Activated CD4-positive, alpha-beta T cell treated with anti-CD3 and anti-CD28 coated beads, Interleukin-2, amount 50 U/mL, for 1 hour (primary cell): ENCODE measurements at places on chromosomes 1 and 21.

DNA sequence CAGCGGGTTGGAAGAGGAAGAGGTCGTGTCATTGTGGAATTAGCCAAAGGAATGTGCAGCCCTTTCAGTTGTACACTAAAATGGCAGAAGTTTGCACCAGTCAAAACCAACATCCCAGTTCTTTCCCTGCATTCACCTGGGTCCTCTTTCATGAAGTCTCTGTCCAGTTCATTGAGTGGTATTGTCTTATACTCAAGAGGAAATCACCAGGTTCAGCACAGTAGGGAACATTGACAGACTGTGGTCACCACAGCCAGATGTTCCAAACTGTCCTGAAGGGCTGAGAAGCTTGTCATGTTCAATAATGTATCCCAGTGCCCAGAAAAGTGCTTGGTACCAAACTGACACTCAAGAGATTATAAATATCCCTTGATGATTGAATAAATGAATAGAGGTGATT lies 131.6 kb downstream of the GLUL start:
- DNase-seq: no peak

GRCh38 chr1:247210062-247210375 lies 38.2 kb upstream of the ZNF124 start:
- no peak for DNase-seq

GRCh38 chr1:24216276-24217074 lies 29.4 kb upstream of the IFNLR1 start:
- DNase-seq: no peak

GRCh38 chr1:74222701-74223100 lies 12.5 kb upstream of the TNNI3K start:
- no peak for DNase-seq

DNA sequence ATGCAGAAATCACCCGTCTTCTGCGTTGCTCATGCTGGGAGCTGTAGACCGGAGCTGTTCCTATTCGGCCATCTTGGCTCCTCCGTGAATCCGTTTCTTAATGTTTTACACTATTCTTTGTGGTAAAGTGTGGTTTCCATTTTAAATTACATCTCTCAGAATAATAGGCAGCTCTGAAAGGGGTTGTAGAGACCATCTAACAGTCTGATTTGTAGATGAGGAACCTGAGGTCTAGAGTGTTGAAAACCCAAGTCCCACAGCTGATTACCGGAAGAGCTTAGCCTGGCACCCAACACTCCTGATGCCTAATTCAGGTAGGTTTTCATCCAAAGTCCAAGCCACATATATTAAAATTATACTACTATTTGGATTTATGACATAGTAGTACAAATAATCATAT lies 144.0 kb downstream of the LEPR start:
- no peak for DNase-seq

DNA sequence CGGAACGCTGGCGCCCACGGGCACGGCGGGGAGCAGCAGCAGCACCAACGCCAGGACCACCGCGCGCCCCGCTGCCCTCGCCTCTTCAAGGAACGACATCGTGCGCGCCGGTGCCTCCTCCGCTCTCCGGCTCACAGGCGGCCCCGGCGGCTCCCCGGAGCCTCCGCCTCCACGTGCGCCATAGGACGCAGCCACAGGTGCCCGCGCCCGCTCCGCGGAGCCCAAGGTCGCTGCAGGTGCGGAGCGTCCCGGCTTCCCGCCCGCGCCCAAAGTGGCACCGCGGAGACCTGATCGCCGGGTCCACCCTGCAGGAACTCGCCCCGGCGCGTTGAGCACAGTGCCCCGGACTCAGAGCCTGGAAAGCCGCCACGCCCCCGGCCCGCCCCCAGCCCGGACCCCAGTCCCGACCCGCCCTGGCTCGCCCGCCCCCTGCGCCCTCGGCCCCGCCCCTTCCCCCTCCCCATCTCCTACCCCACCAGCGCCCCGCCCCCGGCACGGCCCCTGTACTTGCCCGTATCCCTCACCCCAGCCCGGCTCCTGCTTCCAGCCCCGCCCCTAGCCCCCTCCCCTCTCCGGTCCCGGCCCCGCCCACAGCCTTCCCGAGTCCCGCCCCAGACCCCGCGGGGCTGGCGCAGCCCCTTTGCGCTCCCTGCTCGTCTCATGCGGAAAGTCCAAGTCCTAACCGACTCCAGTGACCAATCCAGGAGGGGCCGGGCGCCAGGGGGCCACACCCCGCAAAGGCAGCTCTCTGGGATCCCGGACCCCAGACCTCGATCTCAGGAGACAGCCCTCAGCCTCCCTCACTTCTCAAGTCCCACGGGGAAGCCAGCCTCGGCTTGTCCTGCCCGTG lies at the start of gene MEGF6:
Gene MEGF6, minus strand, starts transcription at position 339 of the 850 bp plus-strand sequence. Its CDS starts 240 bp downstream, at position 99.
- DNase-seq: peak; percentile 57

- no peak for DNase-seq
Observed at GRCh38 chr1:155038602-155039307, 5.1 kb downstream of the DCST1 start.

DNA sequence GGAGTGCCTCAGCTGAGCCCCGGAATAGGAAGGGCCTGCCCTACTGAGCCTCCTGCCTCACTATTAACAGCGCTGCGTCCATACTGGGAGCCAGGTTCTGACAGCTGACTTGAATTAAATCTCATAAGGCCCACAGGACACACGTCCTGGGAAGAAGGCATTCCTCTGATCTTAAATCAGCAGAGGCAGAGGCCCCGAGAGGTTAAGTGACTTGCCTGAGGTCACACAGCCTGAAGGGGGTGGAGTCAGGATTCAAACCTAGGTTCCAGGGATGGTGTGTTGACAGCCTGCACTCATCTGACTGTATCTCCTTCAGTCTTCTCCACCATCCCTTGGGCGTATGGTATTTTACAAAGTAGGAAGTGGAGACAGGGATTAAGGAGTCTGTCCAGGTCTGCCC lies 79.8 kb downstream of the AJAP1 start:
- DNase-seq: no peak

- no peak for DNase-seq
Observed at GRCh38 chr1:29880556-29880955, 644.2 kb downstream of the PTPRU start.

GRCh38 chr1:159869173-159869572 lies 6.7 kb upstream of the VSIG8 start:
- DNase-seq: no peak

GRCh38 chr21:14734191-14734590 lies 188.1 kb upstream of the SAMSN1 start:
- no peak for DNase-seq

- no peak for DNase-seq
Observed at GRCh38 chr1:94119306-94119705, 1.6 kb downstream of the ABCA4 start.

GRCh38 chr1:114456586-114456985 lies 54.4 kb downstream of the TRIM33 start:
- no peak for DNase-seq

DNA sequence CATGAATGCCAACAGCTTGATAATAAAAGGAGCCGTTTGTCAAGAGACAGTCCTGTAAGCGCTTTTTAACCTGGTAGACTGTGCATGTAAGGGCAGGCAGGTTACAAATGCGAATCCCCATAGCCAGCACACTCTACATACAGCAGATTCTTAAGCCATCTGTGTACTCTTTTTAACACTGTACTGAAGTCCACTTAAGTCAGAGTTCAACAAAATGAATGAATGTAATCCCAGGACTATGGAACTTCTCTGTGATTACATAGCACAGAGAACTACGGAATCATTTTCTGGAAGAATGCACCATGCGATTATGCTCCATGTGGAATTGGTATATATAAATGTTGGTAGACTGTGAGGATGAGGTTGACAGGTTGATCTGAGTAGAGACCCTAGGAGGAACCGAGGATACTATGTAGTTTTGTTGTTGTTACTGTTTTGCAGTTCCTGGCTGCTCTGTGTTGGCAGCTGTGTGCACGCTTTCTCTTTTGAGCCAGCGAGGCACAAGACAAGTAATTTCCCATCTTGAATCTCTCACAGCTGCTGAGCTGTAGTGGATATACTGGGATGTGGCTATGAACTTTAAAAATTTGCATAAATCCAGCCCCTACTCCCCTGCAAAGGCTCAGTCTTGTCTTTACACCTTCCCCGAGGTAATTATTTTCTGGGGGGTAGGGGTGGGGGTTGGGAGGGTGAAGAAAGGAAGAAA lies 21.9 kb downstream of the LRRC8D start:
- no peak for DNase-seq

DNA sequence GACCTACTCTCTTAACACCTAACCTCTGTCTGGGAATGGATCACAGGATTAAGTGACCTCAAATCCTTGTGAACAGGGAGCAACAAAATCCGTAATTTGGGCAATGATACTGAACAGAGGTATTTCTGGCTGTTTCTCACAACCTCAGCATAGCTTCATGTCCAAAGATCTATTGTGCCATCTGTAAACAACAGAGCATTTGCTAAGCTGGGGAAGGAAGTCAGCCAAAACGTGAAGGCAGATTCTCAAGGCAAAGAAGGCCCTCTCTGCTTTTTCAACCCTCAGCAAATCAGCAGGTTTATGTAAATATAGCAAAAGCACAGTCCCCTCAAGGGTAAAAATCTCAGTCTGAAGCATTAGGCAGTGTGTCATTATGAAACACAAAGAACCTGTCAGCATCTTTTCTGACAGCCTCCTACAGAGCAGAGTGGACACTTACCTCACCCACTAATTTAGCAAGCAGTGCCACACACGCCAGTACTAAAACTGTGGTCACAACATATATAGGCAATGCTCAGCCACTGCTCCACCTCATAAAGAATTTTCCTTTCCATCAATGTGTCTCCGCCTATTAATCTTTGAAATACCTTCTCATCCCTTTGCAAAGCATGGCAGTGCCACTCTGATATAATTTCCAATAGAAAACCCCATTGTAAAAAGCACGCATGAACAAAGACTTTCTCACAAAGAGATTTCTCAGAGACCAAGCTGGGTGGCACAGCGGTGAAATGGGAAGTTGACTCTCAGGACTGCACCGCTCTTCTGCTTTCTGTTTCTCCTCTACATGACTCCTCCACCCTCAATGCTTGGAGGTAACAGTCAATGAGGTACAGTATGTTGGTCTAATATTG lies 188.0 kb downstream of the RERE start:
- DNase-seq: no peak

DNA sequence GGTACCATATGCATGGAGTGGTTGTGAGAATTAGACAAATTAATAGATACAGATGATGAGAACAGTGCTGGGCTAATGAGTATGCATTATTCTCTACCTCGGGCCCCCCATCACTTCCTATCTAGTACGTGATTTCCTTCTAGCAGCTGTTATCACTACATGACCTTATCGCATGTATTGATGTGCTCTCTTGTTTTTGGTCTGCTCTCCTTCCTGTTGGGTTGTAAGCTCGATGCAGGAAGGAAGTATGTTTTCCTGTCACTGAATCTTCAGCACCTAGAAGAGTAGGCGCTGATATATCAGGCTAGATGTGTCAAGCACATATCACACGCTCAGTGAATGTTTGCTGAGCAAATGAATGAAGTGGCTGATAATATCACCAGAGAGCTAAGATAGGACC lies 43.9 kb upstream of the IFNAR2 start:
- no peak for DNase-seq

- no peak for DNase-seq
Observed at GRCh38 chr1:8717148-8717547, 100.3 kb downstream of the RERE start.

GRCh38 chr1:230701895-230702768 lies 11.8 kb downstream of the AGT start:
- no peak for DNase-seq

- no peak for DNase-seq
Observed at GRCh38 chr1:248421384-248421783, 18.5 kb downstream of the OR2T1 start.

- no peak for DNase-seq
Observed at GRCh38 chr1:116324411-116324810, 48.6 kb upstream of the ATP1A1 start.

GRCh38 chr1:160951443-160952128 lies 3.0 kb downstream of the ITLN2 start:
- DNase-seq: peak; percentile 73

- no peak for DNase-seq
Observed at GRCh38 chr1:96416701-96417444, 304.7 kb upstream of the PTBP2 start.

GRCh38 chr1:199859491-199859933 lies 168.0 kb upstream of the NR5A2 start:
- no peak for DNase-seq

GRCh38 chr1:169193191-169193850 lies 86.8 kb downstream of the ATP1B1 start:
- no peak for DNase-seq

GRCh38 chr1:58805716-58806571 lies 22.1 kb upstream of the JUN start:
- DNase-seq: no peak

- DNase-seq: peak; percentile 90
Observed at GRCh38 chr21:43810505-43811261, 21.3 kb downstream of the RRP1 start.

DNA sequence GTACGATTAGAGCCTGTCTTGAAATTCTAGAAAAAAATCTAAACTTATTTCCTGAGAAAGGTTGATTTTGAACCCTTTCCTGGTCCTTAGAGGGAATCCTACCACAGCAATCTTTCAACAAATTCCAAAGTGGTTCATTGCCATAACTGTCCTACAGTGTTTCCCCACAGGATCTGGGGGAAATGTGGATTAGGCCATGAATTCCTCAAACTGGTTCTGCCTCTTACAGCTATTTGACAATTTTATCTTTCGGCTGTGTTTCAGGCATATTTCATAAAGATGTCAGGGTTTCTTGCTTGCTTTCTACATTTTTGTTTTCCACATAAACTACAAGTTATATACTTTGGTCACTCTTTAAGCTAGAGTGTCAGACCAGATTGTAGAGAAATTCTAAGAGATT lies 544 bp upstream of the ZP4 start:
- no peak for DNase-seq

DNA sequence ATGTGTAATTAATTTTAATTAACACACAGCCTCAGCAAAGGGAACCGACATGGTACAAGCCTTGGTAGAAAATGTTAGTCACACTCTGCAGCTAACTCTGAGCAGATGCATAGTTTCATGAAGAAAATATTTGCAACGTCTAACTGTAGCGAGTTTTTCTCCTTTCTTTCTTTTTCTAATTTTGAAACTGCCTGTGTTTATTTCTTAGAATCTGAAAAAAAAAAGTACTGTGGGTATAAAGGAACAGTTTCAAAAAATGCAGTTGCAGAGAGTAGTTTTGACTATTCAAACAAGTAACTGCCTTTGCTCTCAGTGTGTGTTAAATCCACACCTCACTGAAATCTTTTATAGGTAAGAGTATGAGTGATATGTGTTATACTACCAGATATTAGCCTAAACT lies 149.9 kb upstream of the C1orf105 start:
- DNase-seq: no peak

GRCh38 chr1:2606396-2606880 lies 19.9 kb downstream of the PRXL2B start:
- no peak for DNase-seq

GRCh38 chr1:185442050-185442449 lies 125.0 kb upstream of the IVNS1ABP start:
- DNase-seq: no peak

GRCh38 chr1:163162381-163162914 lies 40.3 kb downstream of the RGS5 start:
- DNase-seq: no peak

- no peak for DNase-seq
Observed at GRCh38 chr21:40447016-40447415, 399.9 kb downstream of the DSCAM start.

GRCh38 chr1:230986976-230987375 lies 8.1 kb downstream of the ARV1 start:
- DNase-seq: no peak
